BJ (cell line): ENCODE measurements at places on chromosomes 7 and 10.

DNA sequence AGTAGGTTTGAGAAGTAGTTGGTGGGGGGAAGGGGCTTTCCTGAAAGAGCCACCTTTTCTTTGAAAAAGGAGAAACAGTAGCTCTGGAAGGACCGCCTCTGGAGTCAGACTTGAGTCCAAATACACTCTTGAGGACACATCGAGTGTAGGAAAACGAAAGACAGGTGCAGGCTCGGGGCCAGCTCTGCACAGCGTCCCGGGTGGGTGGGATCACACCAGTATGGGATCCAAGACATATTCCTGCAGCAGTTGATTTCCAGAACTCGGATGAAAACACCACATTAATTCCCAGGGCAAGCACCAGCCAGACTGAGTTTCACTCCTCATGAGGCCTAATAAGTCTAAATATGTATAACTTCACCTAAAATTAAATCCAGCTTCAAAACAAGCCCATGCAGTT is 61.4 kb downstream of the ASB13 start:
- DNase-seq, result no peak

DNA sequence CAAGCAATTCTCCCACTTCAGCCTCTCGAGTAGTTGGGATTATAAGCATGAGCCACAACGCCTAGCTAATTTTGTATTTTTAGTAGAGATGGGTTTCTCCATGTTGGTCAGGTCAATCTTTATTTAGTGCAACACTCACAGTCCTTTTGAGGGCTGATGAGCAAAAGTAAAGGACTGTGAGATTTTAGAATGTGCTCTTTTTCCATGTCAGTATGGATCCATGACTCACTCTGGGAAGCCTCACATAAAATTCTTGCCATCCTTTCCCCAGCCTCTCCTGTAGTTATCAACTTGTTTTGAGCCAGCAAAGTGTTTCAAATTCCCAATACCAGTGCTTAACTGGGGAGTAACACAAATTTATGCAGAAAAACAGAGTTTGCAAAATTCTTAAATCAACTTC is 135.8 kb upstream of the CXCL12 start:
- DNase-seq, result no peak

- DNase-seq, result no peak
Measured at GRCh38 chr7:83550100-83550499, 98.8 kb downstream of the SEMA3E start.

DNA sequence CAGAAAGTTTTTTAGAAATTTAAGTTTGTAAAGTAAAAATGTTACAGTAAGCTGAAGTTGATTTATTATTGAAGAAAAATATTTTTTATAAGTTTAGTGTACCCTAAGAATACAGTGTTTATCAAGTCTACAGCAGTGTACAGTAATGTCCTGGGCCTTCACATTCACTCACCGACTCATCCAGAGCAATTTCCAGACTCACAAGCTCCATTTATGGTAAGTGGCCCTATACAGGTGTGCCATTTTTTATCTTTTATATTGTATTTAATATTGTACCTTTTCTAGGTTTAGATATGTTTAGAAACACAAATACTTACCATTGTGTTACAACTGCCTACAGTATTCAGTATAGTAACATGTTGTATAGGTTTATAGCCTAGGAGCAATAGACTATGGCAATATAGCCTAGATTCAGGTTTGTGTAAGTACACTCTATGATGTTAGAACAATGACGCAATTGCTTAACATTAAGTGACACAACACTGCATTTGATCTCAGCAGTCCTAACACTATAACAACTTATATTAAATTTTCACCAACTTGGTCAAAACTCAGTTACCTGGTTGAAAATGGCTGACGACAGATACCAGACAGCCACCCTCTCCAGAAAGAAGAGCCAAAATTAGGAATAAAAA is 45.7 kb downstream of the HIBADH start:
- no peak for DNase-seq

DNA sequence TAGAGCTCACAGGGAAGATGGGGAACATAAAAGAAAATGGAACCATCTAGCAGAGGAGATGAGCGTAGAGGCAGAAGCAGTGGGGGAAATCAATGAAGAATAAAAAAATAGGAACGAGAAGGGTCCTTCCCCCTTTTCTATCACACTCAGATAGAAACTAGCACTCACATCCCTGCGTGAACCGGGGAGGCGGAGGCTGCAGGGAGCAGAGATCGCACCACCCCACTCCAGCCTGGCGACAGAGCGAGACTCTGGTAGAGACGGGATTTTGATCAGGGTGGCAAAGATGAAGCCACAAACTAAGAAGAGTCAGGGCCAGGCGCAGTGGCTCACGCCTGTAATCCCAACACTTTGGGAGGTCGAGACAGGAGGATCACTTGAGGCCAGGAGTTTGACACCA is 64.7 kb upstream of the ECHDC3 start:
- no peak for DNase-seq

DNA sequence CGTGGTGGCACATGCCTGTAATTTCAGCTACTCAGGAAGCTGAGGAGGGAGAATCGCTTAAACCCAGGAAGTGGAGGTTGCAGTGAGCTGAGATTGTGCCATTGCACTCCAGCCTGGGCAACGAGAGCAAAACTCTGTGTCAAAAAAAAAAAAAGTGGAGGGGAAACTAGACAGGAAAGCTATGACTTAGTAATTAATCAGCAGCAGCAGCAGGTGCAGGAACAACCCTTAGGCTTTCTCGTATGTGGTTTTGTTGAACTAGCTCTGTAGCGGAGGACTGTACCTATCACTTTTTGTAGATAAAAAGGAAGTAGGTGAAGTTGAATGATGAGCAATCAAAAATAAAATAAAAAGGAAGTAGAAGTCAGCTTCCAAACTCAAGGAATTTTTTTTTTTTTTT is 76.9 kb upstream of the KMT2C start:
- no peak for DNase-seq
